HS-5 (cell line): ENCODE measurements at places on chromosomes 5 and 9.

DNA sequence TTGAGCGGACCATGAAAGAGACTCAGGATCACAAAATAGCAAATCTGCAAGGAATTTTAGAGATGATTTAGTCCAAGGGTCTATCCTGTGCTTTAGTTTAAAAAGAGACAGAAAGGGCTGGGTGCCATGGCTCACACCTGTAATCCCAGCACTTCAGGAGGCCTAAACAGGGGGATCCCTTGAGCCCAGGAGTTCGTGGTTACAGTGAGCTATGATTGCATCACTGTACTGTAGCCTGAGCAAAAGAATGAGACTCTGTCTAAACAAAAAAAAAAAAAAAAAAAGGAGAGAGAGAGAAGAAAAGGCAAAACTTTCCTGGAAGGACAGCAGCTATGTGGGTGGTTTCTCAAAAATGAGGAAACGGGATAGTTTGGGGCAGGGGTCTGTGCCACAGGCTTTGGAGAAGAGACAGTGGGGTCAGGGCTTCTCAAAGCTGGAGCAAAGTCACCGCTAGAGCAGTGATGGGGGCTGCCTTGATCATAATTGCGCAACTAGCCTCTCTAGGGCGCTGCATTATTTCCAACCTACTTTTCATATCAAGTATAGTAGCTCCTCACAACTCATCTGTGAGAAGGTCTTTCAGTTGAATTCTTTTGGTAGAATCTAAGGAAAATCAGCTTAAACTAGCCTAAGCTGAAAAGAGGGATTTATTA, 8.5 kb upstream of the ANKH start:
- DNase-seq, result no peak

GRCh38 chr9:31323726-31324444, 1060.6 kb upstream of the ACO1 start:
- DNase-seq, result no peak

- no peak for DNase-seq
These were observed 186.1 kb downstream of the SMC2 start for GRCh38 chr9:104280178-104280560.

GRCh38 chr9:113536483-113537228, 73.1 kb downstream of the RGS3 start:
- DNase-seq, result no peak

GRCh38 chr9:96382839-96383164, 709 bp downstream of the SLC35D2 start:
- DNase-seq, result no peak

DNA sequence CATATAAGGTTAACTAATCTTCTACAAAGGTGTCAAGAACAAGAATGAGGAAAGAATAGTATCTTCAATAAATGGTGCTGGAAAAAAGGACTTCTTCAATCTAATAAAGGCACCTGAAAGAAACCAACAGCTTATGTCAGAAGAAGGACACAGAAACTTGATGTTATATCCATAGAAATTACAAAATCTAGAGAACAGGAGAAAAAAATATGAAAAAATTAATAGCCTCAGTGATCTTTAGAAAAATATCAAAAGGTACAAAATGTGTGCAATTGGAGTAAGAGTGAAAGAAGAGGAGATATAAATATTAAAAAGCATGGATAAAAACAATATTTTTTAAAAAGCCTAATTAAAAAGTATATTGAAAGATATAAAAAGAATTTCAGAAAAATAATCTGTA, 18.8 kb upstream of the PRSS3 start:
- DNase-seq, result no peak
